ENCODE measurements at places on chromosomes 4 and X.

DNA sequence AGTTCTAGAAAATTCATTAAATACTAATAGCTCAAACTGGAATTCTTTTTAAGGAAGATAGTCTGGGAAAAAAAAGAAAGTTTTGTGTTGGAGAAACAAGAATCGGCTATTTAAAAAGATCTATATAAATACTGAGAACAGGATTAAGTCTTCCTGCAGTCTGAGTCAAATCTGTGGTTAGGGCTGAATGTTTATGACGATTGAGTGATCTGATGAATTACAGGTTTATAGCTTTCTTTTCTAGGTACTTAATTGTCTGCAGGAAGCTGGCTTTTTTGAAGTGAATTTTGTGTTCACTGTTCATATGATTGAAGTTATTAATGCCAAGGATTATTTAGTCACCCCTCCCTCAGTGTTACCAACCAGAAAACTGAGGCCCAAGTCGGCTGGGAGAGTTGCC lies 42.2 kb downstream of the TLL1 start:
- no peak for DNase-seq

DNA sequence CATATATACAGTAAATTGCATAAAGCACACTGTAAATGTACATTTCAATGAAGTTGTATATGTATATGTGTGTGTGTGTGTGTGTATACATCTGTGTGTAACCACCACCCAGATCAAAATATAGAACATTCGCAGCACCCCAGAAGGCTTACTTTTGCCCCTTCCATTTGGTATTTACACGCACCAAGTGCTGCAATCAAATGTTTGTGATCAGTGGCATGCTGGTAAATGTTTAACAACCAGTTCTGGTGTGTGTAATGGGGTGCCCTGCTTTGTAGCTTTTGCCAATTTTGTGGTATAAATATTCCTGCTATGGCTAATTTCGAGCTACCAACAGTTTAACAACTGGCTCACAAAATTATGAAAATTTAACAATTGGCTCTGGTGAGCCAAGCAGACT lies 101.3 kb downstream of the RTL5 start:
- DNase-seq = no peak

DNA sequence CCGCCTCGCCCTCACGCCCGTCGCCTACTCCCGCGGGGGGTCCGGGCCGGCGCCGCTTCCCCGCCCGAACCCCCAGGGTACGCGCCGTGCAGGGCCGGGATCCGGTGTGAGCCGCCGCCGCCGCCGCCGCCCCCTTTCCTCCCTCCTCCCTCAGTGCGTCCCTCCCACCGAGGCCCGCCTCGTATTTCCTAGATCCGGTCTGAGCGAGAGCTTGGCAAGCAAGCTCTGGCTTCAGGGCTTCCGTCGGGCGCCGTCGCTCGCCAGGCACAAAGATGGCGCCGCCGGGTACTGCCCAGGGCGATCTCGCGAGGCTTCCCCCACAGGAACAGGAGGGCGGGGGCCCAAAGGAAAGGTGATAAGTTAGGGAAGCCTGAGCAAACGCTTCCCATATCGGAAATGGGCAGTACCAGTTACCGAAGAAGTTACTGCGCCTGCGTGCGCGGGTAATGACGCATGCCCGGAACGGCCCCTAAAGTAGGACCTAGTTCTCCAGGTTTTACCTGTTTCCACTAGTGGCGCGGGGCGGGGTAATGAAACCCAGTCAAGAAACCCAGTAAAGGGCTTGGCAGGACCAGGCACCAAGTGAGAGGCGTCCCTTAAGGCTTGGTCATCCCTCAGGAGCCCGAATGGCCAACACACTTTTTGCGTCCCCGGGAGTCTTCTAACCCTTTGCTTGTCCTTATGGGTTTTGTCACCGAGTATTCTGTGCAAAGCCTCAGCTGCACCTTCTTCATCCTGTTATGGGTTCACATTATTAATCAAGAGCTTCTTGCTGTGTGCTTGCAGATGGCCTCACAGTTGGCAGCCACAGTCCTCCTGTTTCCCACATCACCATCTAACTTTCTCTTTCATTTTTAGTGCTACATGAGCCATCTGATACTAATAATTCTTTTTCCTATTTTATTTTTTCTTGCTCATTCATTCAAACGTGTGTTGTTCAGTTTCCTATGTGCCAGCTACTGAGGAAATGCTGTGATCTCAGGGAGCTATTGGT lies at the start of gene TAB3:
Gene TAB3 (minus strand): TSS at position 108 of the 994 bp plus-strand sequence. CDS start 29,666 bp downstream, outside the sequence.
- DNase-seq = peak; percentile 93

GRCh38 chr4:24260923-24261564 lies 323.3 kb downstream of the DHX15 start:
- no peak for DNase-seq

DNA sequence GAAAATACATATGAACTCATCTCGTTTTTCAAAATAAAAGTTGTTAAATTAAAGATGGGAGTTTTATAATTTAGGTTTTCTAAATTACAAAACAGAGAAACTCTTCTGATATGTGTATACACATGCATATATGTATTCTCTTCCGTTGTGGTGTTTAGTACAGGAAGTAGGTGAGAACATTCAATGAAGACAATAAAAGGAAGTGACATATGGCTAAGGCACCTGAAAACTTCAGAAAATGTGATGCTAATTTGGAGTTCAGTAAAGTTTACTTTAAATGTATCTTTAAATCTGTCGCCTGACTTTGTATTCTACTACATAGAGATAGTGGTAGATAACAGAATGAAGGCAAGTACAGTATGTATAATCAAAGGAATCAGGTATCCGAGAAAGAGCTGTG lies 33.5 kb upstream of the ITM2A start:
- no peak for DNase-seq

GRCh38 chrX:3653111-3653510 lies 60.3 kb downstream of the PRKX start:
- no peak for DNase-seq

DNA sequence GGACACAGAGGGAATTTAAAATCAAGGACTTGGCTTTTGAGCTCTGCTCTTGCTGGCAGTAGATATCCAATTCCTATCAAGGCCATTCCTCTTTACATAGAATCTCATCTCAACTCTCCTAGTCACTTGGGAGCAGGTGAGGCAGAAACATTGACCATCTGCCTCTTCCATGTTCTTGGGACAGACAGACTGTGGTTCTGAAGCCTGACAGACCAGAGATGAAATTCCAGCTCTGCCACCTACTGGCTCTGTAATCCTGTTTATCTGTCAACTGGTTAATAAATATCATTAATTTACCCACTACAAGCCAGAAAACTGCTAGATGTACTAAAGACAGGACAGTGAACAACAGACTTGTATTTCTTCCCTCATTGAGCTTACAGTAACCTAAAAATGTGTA lies 300.8 kb downstream of the ADGRL3 start:
- DNase-seq = no peak

Measured in effector memory CD4-positive, alpha-beta T cell (primary cell).